ENCODE measurements at places on chromosomes 2 and 18. TPM values are rescaled to one million over a fixed set of nuclear protein-coding genes. Genes with fewer than 3 reads are reported as not detected.

GRCh38 chr18:58635891-58636290 is 7.0 kb upstream of the ALPK2 start:
- no peak overlapping the region for H3K27ac ChIP-seq
- H3K4me1 ChIP-seq: peaks cover 21% of the 10 kb centered on the region
- H3K4me3 ChIP-seq: no peak overlapping the region
- DNase-seq: no peak
- no peaks in the 10 kb centered on the region for H3K36me3 ChIP-seq

DNA sequence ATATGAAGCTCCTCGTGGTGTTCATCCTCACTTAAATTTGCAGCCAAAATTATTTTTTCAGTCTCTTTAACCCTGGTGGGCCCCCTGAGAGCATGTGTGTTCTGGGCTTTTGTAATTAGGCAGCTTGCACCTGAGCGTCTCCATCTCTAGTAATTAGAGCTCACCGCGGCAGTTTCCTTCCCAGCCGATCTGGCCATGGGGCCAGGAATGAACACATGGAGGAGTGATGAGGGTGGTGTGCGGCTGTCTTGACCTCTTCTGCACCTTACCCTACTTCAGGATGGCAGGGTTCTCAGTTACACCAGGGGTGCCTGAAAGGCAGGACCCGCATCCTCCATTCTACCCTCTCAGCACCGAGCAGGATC is 98.5 kb downstream of the AFF3 start:
- no peak overlapping the region for H3K4me3 ChIP-seq
- no peak for DNase-seq
- H3K27me3 ChIP-seq: no peaks in the 10 kb centered on the region
- H3K36me3 ChIP-seq: no peaks in the 10 kb centered on the region
- no peaks in the 10 kb centered on the region for H3K4me1 ChIP-seq

- H3K36me3 ChIP-seq: no peaks in the 10 kb centered on the region
- DNase-seq: no peak
- no peaks in the 10 kb centered on the region for H3K4me1 ChIP-seq
- H3K27ac ChIP-seq: no peak overlapping the region
- no peaks in the 10 kb centered on the region for H3K27me3 ChIP-seq
- no peak overlapping the region for H3K4me3 ChIP-seq
Measured at GRCh38 chr2:146997945-146998344, 846.9 kb upstream of the ACVR2A start.

DNA sequence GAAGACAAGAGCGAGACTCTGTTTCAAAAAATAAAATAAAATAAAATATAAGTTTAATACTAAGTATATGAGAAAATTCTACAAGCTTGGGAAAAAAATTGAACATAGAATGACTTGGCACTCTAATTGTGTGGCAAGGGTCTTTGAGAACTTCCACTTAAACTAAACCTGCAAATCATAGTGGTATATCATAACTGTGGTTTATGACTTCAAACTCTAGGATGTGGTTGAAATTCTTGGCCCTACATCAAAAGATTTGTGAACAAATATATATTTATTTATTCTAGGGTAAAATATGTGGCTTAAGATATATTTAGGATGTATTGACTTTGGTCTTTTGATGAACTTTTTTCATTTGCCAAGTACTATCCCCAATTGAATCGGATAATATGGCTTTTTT is 3.1 kb upstream of the FAM171B start:
- peaks cover 4% of the 10 kb centered on the region for H3K4me1 ChIP-seq
- H3K4me3 ChIP-seq: no peak overlapping the region
- DNase-seq: no peak

DNA sequence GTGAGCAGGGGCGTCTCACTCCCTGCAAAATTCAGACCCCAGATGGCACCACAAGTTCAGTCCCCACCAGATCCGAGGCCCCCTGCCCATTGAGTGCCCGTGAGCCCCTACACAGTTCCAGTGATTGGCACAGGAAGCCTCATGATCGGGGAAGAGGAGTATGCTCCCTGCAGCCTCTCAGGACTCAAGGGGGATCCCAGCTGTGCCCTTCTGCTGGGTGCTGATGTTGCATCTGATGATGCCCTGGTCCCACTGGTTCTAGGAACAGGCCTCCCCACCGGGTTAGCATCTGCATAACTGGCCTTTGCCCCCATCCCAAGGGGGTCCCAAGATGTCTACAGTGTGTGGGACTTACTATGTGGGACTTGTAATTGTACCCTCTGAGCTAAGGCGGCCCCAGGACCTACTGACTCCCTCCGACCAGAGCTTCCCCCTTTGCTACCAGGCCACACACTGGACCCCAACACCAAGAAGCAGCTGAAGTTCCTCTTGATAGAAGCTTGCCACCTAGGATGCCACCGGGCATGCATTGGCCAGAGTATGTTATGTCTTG is 8.6 kb downstream of the ALPG start:
- no peak overlapping the region for H3K27ac ChIP-seq
- peaks cover 44% of the 10 kb centered on the region for H3K27me3 ChIP-seq
- no peak for DNase-seq
- peaks cover 12% of the 10 kb centered on the region for H3K4me1 ChIP-seq
- no peaks in the 10 kb centered on the region for H3K36me3 ChIP-seq

DNA sequence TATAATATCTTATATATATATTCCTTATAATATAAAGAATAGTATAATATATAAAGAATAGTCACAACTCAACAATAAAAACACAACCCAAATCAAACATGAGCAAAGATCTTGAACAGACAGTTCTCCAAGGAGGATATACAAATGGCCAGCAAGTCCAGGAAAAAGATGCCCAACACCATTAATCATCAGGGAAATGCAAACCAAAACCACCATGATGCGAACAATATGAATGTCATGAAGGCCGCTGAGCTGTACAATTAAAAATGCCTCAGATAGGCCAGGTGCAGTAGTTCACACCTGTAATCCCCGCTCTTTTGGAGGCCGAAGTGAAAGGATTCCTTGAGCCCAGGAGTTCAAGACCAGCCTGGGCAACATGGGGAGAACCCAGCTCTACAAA is 58.9 kb downstream of the SLC35F5 start:
- H3K27ac ChIP-seq: no peak overlapping the region
- H3K27me3 ChIP-seq: no peaks in the 10 kb centered on the region
- H3K4me3 ChIP-seq: no peak overlapping the region
- DNase-seq: no peak
- H3K36me3 ChIP-seq: peaks cover 12% of the 10 kb centered on the region

DNA sequence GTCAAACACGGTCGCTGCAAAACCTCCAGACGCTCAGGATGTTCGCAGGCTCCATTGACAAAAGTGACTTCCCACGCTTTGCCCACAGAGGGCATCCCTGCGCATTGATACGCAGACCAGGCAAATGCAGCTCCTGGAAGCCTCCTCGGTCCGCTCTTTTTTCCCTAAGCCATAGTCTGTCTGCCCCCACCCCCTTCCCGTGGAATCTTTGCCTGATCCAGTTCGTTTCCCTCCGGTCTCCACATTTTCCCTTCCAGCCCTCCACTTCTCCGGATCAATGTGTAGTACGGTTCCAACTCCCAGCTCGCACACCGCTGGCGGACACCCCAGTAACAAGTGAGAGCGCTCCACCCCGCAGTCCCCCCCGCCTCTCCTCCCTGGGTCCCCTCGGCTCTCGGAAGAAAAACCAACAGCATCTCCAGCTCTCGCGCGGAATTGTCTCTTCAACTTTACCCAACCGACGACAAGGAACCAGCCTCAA is at the start of gene DCC:
Gene DCC (plus strand): TSS at position 307 of the 481 bp plus-strand sequence. CDS start 591 bp downstream, outside the sequence.
- no peak for DNase-seq
- no peaks in the 10 kb centered on the region for H3K4me1 ChIP-seq
- peaks cover 30% of the 10 kb centered on the region for H3K27me3 ChIP-seq
- no peaks in the 10 kb centered on the region for H3K36me3 ChIP-seq

DNA sequence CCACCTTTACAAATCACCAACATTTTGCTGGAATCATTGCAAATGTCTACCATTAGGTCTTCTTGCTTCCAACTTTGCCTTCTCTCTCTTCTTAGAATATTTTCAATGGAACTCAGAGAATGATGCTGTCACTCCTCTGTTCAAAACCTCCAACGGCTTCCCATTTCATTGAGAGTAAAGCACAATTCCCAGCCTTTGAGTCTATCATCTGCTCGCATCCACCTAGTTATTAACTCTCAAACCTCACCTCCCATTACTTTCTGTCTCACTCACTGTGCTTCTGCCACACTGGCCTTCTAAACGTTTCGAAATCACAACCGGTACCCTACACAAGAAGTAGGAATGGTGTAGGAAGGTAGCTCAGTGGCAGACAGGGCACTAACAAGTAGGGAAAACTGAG is 40.0 kb downstream of the ROCK2 start:
- no peaks in the 10 kb centered on the region for H3K36me3 ChIP-seq
- peaks cover 1% of the 10 kb centered on the region for H3K4me1 ChIP-seq
- H3K27me3 ChIP-seq: no peaks in the 10 kb centered on the region
- DNase-seq: no peak
- no peak overlapping the region for H3K4me3 ChIP-seq
- H3K27ac ChIP-seq: no peak overlapping the region

GRCh38 chr2:181305301-181306123 is 151.7 kb upstream of the ITGA4 start:
- peak overlapping the region; percentile 76 for H3K4me3 ChIP-seq
- peaks cover 67% of the 10 kb centered on the region for H3K4me1 ChIP-seq
- DNase-seq: peak; percentile 80

DNA sequence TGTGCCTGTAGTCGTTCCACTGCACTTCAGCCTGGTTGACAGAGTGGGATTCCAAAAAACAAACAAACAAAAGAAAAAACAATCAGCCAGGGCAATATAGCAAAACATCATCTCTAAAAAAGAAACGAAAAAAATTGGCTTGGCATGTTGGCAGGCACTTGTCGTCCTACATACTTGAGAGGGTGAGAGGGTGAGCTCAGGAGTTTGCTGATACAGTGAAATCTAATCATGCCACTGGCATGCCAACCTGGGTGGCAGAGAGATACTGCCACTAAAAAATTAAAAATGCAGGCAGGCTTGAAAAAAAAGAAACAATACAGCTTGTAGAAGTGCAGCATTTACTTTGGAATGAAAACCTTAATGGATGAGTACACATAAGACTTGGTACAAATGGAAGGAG is 282.9 kb upstream of the RGPD4 start:
- H3K4me1 ChIP-seq: no peaks in the 10 kb centered on the region
- DNase-seq: no peak
- H3K27me3 ChIP-seq: no peaks in the 10 kb centered on the region
- no peaks in the 10 kb centered on the region for H3K36me3 ChIP-seq

- H3K27ac ChIP-seq: no peak overlapping the region
- no peak overlapping the region for H3K4me3 ChIP-seq
- H3K36me3 ChIP-seq: peaks cover 34% of the 10 kb centered on the region
Measured at GRCh38 chr18:63342206-63342605, 22.6 kb upstream of the BCL2 start.

GRCh38 chr2:21020668-21021288 is 23.1 kb downstream of the APOB start:
- no peak overlapping the region for H3K27ac ChIP-seq
- DNase-seq: no peak
- H3K36me3 ChIP-seq: no peaks in the 10 kb centered on the region

- peaks cover 2% of the 10 kb centered on the region for H3K36me3 ChIP-seq
- H3K4me1 ChIP-seq: peaks cover 33% of the 10 kb centered on the region
- H3K27me3 ChIP-seq: no peaks in the 10 kb centered on the region
- H3K27ac ChIP-seq: no peak overlapping the region
Measured at GRCh38 chr18:2894131-2894840, 47.5 kb downstream of the EMILIN2 start.

GRCh38 chr2:59920961-59921360 is 632.5 kb downstream of the BCL11A start:
- DNase-seq: no peak
- H3K36me3 ChIP-seq: no peaks in the 10 kb centered on the region
- no peak overlapping the region for H3K27ac ChIP-seq
- H3K4me3 ChIP-seq: no peak overlapping the region

DNA sequence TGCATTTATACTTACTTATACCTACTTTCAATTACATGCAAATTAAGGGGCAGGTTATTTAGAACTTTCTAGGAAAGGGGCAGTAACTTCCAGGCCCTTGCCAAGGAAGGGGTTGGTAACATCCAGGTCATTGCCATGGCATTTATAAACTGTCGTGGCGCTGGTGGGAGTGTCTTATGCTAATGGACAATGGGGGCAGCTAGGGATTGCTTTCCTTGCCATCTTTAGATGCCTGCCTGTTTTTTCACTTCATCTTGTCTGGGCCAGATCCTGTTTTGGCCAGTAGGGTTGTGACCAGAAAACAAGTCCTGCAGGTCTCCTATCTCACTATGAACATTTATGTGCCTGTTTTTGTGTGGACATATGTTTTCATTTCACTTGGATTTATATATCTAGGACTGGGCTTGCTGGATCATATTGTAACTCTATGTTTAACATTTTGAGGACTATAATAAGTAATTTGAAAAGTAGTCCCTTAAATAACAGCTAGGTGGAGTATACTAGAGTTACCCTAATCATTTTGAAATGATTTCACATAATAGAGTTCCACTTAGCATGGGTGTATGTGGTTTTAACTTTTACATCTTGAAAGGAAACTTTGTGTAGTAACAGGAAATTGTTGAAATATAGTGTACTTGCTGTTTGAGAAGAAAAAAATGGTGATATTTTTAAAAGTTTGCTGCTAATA is 56.1 kb downstream of the LCLAT1 start:
- peaks cover 18% of the 10 kb centered on the region for H3K4me1 ChIP-seq
- H3K36me3 ChIP-seq: peaks cover 37% of the 10 kb centered on the region
- no peak for DNase-seq
- H3K27me3 ChIP-seq: no peaks in the 10 kb centered on the region
- peak overlapping the region; percentile 79 for H3K27ac ChIP-seq

GRCh38 chr18:59950215-59950944 is 50.6 kb downstream of the PMAIP1 start:
- H3K27me3 ChIP-seq: peaks cover 17% of the 10 kb centered on the region
- H3K27ac ChIP-seq: no peak overlapping the region
- H3K36me3 ChIP-seq: no peaks in the 10 kb centered on the region

DNA sequence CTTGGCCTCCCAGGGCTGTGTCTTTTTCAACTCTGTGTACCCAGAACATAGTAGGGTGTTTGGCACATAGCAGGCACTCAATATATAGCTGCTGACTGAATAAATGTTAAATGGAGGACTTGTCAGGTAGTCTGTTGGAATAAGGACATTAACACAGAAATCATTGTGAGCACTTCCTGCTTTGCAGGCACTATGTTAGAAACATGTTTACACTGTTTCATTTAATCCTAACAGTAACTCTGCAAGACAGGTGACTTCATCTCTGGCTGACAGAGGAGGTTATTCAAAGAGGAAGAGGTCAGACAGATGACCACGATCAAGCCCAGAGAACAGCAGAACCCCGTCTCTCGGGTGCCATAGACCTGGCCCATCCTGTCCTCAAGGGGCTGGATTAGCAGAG is 28.0 kb upstream of the PIEZO2 start:
- no peak overlapping the region for H3K27ac ChIP-seq
- H3K27me3 ChIP-seq: no peaks in the 10 kb centered on the region
- no peak overlapping the region for H3K4me3 ChIP-seq
- H3K36me3 ChIP-seq: no peaks in the 10 kb centered on the region

GRCh38 chr2:104028061-104028460 is 825.9 kb upstream of the POU3F3 start:
- no peak overlapping the region for H3K27ac ChIP-seq
- DNase-seq: no peak
- H3K27me3 ChIP-seq: no peaks in the 10 kb centered on the region
- no peak overlapping the region for H3K4me3 ChIP-seq

The LCT gene
- total RNA-seq: 0.18 TPM

The CCDC141 gene
- total RNA-seq: 17.0 TPM

The SNRNP27 gene
- total RNA-seq: 56.0 TPM

The LYPD6B gene
- not detected for total RNA-seq

The MYL1 gene
- total RNA-seq: not detected

The CHN1 gene
- 0.11 TPM for total RNA-seq

The MAP3K19 gene
- total RNA-seq: not detected

The NPHP1 gene
- 0.42 TPM for total RNA-seq

The RESP18 gene
- not detected for total RNA-seq

The IL1F10 gene
- total RNA-seq: not detected

The GKN1 gene
- total RNA-seq: not detected
